GM12865 (cell line): ENCODE measurements at places on chromosomes 7 and 10.

DNA sequence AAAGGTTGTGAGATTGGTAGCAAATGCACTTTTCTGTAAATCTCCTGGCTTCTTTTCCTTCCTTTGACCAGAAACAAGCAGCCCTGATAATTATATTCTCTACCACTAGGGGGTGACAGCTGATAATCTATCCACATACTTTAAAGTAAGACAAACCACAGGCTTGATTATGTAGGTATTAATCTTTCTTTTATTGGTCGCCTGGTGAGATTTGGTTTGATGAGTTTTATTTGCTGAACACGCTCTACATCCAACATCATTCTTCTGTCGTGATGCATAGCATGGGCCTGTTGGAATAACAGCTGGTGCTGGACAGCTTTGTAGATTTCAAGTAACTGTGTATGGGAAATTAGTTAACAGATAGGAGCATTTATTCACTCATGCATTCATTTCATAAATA lies 63.5 kb downstream of the ZNF365 start:
- DNase-seq = peak; percentile 70

GRCh38 chr7:48298779-48299178 lies 127.5 kb downstream of the ABCA13 start:
- DNase-seq = peak; percentile 39

DNA sequence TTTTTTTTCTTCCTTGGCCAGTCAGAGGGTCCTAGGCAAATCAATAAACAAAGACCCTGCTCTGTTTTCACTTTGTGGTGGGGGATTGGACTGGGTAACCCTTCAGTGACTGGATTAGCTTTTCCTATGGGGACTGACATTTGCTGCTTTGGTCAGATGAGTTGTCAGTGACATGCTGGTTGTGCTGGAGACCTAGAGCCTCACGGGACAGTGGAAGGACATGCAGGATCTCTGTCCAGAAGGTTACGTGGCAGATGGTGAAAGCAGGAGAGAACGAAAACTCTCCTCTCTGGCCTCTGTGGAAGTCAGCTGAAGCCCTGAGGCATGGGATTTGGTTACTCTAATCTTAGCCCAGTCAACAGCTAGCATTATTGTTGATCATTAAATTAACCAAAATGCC lies 90.0 kb upstream of the BMPER start:
- DNase-seq = no peak

GRCh38 chr7:150665089-150665748 lies 20.3 kb upstream of the GIMAP2 start:
- DNase-seq = no peak

DNA sequence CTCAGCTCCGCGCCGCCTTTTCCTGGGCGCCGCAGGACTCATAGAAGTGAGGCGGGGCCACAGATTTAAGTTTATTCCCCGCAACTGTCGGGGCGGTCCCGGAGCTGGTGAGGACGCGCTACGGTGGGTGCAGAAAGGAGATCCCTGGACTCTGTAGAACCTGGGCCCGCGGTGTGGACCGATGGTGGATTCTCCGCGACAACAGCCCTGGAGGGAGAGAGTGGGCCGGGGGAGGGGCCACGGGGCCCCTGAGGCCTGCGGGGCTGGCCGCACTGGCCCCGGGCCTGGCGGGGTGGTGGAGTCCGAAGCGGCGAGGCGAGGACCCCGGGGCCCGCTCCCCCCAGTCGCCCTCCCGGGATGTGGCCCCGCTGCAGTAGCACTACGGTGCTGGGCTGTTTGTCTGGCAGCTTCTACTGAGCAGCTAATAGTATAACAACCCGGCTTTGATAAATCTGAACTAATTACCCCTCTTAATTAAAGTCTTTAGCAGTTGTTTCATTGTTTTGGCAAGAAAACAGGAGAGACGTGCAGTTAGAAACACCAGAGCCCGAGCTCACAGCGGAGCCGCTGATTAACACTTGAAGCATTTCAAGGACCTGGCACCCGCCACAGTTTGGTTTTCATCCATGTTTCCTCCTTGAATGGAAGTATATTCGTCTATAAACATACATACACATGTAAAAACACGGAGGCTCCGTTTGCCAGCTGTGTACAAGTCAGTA lies 4.2 kb downstream of the FEZF1 start:
- no peak for DNase-seq

DNA sequence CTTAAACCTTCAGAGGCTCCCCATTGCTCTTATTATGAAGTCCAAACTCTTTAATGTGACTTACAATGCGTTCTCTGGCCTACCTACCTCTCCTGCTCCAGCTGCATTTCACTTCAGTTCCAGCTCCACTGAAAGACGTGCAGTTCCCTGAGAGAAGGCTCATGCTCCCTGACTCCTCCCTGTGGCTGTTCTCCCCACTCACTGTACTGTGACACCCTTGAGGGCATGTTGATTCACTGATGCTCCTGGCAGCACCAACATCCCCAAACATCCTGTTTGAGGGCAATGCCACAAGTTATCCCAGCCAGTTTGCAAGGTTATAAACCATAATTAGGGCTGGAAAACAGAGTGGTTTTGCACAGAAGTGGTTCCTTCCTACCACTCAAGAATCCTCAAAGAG lies 111.2 kb downstream of the LSM5 start:
- no peak for DNase-seq

- DNase-seq = no peak
Measured at GRCh38 chr10:89280508-89280907, 21.3 kb upstream of the IFIT2 start.

DNA sequence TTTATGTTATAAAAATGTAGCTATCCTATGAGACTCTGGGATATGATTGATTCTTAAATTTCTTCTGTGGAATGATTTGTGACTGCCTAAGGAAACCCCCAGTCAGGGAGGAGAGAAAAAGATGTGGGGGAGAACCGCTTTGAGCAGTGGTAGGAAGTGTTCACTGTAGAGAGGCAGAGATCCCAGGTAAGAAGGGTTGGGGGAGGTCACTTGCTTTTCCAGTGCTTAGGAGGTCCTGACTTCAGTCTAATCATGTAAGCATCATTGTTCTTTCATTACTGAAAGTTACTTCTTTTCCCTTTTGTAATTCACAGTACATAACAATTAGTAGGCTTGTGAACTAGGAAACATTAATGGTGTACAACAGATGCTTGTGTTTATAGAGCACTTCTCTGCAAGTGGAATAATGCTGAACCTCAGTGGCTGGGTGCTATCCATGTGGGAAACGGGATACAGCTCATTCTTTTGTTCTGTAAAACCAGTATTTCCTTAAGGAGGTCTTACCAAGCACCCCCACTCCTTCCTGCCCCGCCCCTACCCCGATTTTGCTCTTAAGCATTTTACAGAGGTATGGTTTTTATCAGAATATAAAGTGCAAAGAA lies 165.4 kb downstream of the ST7 start:
- no peak for DNase-seq

DNA sequence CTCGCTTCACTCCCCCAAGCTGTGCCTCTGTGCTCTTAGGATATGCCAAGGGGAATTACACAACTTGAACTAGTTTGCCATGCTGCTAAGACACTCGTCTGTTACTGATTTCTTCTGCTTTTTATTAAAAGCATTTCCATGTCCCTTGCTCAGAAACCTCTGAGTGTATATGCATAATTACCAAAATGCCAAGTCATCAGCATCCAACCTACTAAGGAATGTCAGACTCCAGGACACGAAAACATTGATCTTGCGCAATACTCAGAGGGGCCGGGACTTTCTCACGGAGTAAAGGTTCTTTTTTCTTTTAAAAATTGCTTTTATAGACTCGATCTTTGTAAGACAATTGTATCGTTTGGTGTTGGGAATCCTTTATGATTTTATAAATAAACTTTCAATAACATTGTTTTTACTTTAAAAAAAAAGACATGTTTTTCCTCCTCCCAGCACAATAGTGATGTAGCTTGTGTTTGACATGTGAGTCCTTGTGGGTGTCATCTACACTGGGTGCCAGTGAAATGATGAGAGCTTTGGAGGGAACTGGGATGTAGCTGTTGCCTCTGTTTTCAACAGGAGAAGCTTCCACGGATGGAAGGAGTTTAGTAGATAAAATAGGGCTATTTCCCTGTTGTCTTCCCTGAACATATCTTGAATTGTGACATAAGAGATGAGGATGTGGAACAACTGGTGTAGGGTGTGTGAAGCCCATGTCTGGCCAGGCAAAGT lies 43.6 kb downstream of the CNNM1 start:
- DNase-seq = no peak

GRCh38 chr7:16875861-16876260 lies 5.9 kb downstream of the AGR3 start:
- DNase-seq = no peak

DNA sequence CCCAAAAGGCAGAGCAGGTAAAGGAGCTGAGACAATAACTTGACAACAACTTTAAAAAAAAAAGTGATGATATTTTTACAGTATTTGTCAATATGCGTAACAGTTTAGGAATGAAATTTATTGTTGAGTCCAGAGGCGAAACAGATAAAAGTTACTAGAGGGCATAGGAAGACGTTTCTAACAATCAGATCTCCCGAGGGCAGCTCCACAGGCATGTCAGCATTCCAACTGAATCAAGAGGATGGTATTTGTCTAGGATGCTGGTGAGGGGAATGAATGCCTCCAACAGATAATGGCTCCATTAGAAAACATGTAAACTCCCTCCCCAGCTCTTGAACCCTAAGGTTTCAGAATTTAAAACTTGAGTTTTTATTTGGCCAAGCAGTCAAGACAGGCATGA lies 733.9 kb upstream of the SORCS1 start:
- DNase-seq = no peak

- no peak for DNase-seq
Measured at GRCh38 chr7:36188266-36188665, 35.2 kb downstream of the EEPD1 start.

DNA sequence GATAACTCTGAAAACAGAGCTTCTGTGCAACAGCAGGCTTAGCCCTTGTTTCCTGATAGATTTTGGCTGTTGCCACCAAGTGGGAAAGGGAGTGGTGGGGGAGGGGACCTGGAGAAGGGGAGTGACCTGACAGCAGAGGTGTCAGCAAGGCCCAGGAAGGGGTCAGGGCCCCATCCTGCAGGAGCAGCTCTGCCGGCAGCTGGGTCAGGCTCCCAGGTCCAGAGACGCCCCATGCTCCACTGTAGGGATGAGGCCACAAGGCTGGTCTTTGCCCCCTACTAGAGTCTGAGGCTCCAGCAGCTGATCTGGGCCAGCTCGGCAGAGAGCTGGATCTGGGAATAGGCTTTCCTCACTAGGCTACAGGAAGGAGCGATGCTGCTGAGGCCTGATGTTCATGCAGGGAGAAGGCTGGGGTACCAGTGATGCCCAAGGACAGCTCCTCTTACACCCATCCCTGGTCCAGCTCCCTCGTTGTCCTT lies 44.0 kb upstream of the ZMIZ1 start:
- DNase-seq = no peak
